HFFc6 (cell line): ENCODE measurements at places on chromosomes 3 and 15. TPM values are rescaled to one million over a fixed set of nuclear protein-coding genes. Genes with fewer than 3 reads are reported as not detected.

DNA sequence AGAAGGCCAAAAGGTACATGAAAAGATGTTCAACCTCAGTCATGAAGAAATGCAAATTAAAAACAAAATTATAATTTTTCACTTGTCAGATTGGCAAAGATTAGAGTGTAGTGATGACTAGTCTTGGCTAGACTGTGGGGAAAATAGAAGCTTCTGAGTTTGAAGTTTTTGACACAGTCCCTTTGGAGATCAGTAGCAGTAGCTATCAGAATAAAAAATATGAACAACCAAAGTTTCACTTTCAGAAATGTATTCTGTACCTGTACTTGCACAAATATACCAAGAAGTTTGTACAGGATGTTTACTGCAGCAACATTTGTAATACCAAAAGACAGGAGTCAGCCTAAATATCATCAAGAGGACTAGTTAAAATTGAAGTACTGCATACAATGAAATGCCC is 14.1 kb downstream of the ATP2C1 start:
- DNase-seq = no peak

GRCh38 chr15:96355568-96356187 is 25.2 kb downstream of the NR2F2 start:
- no peak for DNase-seq

Gene EIF2B5
- 25.7 to 32.0 TPM (median 30.8 TPM) in 3 replicates for total RNA-seq

DNA sequence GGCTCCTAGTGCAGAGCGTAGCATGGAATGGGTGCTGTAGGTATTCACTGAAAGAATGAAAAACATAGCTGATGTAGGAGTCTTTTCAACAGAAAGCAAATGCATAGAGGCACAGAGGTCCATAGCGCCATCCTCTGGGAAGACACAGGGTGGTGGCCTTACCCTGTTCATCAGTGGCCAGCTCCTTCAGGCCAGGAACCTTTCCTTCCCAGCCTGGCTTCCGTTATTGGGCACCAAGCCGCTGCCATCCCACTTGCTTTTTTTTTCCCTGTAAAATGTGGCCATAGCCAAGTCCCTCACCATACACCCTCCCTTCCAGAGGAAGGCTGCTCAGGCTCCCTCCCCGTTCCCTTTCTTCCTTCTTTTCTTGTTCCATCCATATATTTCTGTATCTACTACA is 118.1 kb downstream of the ZNF621 start:
- no peak for DNase-seq

DNA sequence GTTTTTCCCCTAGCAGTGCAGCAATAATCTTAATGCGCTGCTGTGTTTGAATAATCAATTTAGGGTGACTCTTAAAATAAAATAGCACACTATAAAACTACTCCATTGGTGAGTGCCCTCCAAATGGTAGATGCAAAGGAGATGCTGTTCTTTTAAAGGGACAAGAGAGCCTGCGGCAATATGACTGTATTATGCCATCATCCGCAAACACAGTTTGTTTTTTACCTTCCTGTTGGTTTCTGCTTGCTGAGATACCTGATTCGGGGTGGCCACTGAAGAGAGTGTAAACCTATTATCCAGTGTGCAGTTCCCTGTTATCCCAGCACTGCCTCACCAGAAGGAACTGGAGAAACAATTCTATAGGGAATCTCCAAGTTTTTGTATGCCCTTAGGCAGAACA is 523.1 kb upstream of the TGFBR2 start:
- no peak for DNase-seq

GRCh38 chr3:197508051-197508451 is 47.7 kb downstream of the BDH1 start:
- no peak for DNase-seq

GRCh38 chr3:61226166-61226686 is 25.0 kb downstream of the FHIT start:
- no peak for DNase-seq

DNA sequence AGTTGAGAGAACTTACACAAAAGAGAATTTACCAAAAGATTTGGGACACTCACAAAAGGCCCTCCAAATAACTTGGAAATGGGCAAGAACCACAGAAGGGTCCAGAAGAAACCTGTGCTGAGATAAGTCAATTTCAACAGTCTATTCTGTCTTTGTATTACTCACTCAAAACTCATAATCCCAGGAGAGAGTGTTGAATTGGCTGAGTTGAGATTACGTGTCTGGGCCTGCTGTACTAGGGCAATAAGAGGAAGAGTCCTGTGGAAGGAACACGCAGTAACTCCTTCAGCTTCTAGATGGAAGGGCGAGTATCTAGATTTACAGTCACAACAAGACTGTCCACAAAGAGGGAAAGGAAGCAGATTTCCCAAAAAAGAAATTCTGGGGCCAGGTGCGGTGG is 42.5 kb upstream of the DYNC1LI1 start:
- DNase-seq = no peak

Gene FYTTD1
- total RNA-seq = 53.3 to 62.0 TPM (median 59.4 TPM) in 3 replicates

Gene MYRIP
- 0.28 TPM in 1 of 2 replicates, not detected in the other for total RNA-seq

DNA sequence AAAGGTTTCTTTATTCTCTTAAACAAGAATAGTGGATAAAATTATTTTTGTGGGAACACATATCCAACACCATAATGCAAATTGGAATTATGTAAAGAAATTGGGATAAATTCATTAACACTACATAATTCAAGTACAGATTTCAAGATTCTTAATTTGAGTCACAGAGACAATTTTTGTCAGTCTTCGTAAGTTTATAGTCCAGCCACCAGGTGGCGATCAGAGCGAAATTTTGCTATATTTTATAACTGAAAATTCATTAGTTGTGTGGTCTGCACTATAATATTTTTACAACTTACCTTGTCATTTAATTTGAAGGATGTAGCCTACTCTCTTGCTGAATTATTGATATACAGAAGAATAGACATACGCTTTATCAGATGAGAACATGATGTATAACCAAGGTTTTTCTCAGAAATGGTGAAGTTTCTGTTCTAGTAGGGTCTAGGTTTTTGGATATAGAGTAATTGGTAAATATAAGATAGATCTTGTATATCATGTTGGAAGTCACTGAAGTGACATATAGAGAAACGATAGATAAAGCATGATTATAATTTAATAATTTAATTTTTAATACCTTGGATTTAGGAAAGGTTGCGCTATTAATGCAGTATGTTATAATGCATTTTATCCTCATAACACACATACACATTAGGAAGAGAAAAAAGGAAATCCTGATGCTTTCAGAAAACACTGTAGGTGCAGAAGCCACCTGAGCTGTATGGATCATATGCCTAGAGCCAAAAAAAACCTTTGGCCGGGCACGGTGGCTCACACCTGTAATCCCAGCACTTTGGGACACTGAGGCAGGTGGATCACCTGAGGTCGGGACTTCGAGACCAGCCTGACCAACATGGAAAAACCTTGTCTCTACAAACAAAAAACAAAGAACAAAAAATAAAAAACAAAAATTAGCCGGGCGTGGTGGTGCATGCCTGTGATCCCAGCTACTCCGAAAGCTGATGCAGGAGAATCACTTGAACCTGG is 31.7 kb downstream of the PLSCR4 start:
- no peak for DNase-seq

Gene KNL1
- 8.9 to 18.9 TPM (median 16.2 TPM) in 3 replicates for total RNA-seq

DNA sequence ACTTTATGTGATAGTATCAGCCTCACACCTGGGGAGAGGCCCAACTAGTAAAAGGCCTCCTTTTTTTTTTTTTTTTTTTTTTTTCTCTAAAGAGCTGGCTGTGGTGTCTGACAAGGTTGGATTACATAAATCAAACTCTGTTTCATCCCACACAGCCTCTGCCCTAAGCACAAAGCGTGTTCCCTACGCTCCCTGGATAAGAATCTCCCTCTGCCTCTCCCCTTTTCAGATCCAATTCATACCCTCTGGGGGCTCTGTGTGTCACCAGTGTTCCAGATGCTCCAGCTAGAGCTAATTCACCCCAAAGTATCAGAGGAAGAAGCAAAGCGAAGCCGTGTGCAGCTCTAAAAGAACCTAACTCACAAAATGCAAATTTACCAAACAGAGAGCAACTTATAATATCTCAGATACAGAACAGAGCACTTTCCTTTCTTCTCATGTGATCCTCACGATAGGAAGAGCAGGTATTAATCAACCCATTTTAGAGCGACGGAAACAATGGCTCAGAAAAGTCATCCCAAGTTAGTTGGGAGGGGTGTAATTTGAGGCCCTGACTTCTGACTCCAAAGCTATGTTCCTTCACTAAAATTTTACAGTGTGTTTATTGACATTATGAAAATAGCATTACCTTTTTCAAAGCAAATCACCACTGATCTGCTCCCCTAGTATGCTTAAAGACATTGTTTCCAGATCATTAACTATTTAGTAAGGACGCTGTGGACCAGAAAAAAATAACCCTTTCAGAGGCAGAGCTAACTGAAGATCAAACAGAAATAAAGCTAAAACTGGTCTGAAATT is 12.4 kb downstream of the BMF start:
- DNase-seq = no peak

Gene SLC6A11
- not detected in 3 replicates for total RNA-seq

- DNase-seq = no peak
Observed at GRCh38 chr3:119825820-119826219, 43.9 kb downstream of the NR1I2 start.

DNA sequence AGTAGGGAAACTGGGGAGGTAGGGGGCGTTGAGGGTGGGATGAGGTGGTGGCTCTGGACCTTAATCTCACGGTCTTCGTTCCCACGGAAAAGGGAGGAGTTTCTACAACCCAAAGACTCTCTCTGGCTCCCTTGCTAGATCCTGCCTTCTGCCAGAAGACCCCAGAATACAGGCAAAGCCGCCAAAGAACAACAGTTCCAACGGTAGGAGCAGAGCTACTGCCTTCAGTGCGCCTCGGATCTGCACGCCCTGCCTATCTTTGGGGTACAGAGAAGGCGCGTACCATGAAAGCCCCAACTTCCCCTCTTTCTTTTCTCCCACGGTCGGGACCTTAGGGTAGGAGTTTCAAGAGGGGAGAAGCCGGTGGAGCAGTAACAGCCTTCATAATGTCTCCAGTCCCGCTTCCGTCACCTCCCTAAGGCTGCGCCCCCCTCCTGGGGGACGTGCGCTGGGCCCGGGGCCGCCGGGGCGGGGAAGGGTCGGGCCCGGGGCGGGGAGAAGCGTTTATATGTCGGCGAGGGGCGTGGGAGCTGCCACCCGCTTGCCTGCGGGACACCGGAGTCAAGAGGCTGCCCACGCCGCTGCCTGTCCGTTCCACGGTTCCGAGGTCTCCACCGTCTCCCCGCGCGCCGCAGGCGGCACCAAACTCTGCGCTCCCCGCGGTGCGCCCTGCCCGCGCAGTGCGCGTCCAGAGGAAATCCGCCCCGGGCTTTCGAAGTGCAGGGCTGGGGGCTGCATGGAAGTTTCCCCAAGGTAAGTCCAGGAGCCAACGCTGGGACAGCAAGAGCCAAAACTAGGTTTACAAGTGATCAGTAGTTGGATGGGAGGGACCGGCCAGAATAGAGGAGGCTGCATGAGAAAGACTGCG is at the start of gene COL6A6:
COL6A6 (plus strand) TSS at position 533 of the 868 bp plus-strand sequence. CDS start 43,188 bp downstream, outside the sequence.
- no peak for DNase-seq

Gene ZCWPW2
- total RNA-seq = 0.64 to 0.94 TPM (median 0.81 TPM) in 3 replicates

DNA sequence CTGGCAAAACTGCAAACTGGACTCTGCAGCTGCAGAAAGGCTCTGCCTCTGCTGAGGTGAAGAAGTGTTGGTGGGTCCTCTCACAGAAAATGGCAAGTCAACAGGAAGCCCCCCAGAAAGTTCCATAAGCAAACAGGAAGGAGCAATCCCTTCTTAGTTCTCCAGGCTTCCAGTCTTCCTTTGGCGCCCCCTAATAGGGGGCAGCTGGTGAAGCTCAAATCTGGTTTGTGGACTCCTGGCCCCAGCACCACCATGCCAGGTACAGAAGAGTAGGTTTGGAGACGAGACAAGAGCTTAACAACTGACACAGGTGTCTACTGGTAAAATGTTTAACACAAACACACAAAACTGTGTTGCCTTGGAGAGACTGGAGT is 35.5 kb downstream of the LEO1 start:
- no peak for DNase-seq

DNA sequence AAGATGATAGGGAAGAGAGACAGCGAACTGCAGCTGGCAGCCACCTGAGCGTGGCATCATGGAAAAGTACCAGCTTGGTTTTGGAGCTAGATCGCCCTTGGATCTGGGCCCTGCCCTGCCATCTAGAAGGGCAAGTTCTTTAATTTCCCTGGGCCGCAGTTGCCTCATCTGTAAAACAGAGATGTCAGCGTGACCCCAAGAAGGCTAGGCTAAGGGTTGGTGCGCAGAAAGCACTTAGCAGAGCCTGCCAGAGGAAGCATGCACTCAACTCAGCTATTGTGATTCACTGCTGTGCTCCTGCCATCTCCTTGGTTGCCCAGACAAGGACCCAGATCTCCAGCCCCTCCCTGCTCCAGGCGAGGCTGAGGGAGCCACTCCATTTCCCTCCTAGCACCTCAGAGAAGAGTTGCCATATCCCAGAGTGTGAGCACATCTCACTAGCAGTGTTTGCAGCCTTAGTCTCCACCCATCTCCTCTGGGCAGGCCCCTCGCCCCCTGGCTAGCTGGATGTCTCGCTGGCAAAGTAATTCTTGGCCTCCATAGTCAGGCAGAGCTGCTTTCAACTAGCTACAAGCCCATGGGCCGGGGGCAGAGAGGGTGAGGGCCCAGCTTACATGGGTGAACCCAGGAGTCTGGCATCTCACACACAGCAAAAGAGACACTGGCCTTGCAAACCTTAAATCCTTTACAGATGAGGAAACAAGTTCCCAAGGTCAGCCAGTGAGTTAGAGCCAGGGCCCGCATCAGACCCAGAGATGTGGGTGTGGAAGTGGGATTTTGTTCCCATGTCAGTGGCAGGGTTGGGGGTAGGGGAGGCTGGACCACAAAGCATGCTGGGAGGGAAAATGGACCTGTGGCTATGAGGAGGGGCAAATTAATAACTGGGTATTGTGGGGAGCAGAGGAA is 280.7 kb upstream of the TLE3 start:
- no peak for DNase-seq

Gene PPP1R14D
- total RNA-seq = not detected in 3 replicates

DNA sequence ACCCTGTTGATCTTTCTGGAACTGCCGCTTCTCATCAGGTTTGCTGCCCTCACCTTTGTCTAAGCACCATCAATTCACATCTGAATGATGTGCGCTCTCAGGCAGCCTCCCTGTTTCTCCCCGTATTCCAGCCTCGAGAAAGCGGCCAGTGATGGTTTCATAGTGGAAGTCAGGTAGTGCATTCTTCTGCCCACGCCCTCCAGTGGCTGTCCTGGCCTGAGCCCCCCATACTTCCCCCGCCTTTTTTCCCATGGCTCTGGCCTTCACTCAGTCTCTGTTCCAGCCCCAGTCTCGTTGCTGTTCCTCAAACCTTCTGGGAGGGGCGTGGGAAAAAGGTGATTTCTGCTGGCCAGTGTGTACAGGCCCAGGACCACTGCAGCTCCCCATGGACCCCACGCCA is 101.3 kb downstream of the ASB7 start:
- DNase-seq = no peak

GRCh38 chr3:158447408-158447807 is 123.6 kb upstream of the MLF1 start:
- no peak for DNase-seq

- no peak for DNase-seq
Observed at GRCh38 chr3:183477801-183478456, 49.5 kb upstream of the MCF2L2 start.

DNA sequence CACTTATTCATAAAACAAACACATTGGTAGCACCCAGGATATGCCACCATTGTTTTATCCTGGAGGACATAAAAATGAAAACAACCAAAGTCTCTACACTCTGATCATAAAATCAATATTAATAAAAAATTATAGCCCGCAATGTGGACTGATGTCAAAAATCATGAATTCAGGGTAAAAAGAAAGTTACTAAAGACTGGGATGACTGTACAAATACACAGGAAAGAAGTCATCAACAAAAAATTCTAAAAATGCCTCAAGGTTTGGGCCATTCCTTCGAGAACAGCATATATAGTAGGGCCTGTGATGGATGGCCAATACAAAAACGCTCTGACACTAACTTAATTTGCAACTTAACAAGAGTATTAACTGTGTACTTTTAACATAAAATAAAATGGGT is 76.8 kb downstream of the THBS1 start:
- DNase-seq = peak; percentile 52
